ENCODE measurements at places on chromosomes 11 and 22. TPM values are rescaled to one million over a fixed set of nuclear protein-coding genes. Genes with fewer than 3 reads are reported as not detected.
A peak's percentile ranks its signal among the peaks of the same experiment; 100 is the strongest.

The OR52E8 gene
- not detected for total RNA-seq

DNA sequence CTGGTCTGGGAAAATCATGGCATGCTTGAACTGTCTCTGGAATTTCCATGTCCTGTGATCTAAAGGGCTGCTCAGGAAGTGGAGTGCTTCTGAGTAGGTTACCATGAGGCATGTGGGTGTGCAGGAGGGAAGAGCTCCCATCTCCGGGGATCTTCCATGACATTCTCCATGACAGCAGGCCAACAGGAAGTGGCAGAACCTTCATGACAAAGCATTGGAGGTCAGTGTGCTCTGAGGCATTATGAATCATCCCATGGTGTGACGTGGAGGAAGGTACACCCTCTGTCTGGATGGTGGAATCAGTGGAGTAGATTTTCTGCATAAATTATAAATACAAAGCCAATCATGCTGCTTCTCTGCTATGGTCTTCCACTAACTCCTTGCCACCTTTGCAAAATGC is 139.6 kb upstream of the E2F8 start:
- DNase-seq = no peak

GRCh38 chr11:91966368-91966767 is 258.2 kb upstream of the FAT3 start:
- no peak for DNase-seq

DNA sequence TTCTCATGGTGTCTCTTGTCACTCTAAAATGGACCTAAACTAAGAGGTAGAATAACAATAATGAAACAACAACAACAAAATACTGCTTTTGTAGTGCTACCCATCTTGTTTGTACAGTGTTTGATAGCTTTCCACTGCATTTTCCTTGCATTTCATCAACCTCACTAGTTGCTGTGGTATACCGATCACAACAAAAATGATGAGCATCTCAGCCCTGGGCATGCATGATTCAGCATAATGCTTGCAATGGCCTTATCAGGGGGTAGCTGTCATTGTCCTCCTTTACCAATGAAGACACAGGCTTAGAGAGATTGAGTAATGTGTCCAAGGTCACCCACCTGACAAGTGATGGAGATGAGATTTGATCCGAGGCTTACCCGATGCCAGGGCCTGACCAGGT is 682.5 kb downstream of the NTM start:
- DNase-seq = no peak

The MAPK8IP2 gene
- total RNA-seq = not detected

- peak; percentile 91 for DNase-seq
These were observed 43.5 kb upstream of the TCF20 start for GRCh38 chr22:42313804-42314581.

The IL17REL gene
- total RNA-seq = not detected

DNA sequence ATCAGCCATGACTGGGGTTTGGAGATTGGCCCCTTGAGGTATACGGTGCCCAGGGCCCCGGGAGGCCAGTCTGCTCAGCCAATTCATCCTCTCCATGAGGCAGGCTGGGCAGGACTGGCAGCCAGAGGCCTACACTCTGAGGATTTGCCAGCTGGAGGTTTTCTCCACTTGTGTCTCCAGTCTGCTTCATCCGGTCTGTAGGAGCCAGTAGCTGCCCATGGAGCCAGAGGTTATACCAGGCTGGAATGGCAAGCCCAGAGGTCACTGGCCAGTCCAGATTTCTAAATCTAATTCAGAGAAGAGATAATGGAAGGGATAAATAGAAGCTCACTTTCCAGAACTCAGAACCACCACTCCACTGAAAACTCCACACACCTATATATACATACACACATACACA is 10.0 kb downstream of the FHIP1B start:
- no peak for DNase-seq

The OR2D2 gene
- total RNA-seq = not detected

The BUD13 gene
- 33.8 TPM for total RNA-seq

The MYOD1 gene
- not detected for total RNA-seq

DNA sequence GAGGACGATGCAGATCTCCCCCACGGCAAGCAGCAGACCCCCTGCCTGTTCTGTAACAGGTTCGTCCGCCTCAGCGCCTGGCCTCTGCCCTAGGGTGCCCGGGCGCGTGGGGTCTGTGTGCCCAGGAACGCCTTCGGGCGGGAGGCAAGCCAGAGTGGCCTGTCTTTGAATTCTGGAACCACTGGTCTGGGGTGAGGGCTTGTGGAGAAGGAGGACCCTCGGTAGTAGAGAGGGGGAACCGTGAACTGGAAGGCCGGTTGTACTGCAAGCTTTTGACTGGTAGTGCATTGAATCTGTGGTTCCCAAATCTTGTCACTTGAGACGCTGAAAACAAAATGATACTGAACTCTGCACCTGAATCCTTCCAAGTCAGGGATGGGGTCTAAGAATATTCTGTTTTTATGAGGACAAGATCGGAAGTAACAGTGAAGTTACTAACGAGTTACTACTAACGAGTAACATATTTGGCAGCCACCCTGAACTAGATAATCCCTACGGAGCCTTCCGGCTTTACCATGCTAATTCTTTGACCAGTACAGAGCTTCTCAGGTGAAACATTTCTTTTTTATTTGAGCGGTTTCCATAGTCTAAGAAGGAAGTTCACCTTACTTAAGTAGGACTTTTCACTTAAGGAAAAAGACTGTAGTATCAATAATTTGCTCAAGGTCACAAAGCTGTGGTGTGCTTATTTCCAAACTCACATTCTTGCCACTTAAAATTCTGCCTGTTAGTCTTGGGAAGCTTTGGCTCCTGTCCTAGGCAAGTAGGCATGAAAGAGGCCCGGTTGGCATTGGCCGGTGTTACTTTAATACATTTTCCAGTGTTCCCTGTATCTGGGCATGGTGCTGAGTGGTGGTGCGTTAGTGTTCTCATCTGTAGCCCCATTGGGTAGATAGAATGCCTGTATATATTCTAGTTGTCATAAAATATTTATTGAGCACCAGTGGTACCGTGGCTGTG is 860 bp downstream of the PRMT3 start:
- DNase-seq = no peak
